Activated gamma-delta T cell treated with anti-CD3 and anti-CD28 coated beads, Interleukin-2, amount 50 U/mL, for 16 hours (primary cell): ENCODE measurements at places on chromosomes 2 and 18.

DNA sequence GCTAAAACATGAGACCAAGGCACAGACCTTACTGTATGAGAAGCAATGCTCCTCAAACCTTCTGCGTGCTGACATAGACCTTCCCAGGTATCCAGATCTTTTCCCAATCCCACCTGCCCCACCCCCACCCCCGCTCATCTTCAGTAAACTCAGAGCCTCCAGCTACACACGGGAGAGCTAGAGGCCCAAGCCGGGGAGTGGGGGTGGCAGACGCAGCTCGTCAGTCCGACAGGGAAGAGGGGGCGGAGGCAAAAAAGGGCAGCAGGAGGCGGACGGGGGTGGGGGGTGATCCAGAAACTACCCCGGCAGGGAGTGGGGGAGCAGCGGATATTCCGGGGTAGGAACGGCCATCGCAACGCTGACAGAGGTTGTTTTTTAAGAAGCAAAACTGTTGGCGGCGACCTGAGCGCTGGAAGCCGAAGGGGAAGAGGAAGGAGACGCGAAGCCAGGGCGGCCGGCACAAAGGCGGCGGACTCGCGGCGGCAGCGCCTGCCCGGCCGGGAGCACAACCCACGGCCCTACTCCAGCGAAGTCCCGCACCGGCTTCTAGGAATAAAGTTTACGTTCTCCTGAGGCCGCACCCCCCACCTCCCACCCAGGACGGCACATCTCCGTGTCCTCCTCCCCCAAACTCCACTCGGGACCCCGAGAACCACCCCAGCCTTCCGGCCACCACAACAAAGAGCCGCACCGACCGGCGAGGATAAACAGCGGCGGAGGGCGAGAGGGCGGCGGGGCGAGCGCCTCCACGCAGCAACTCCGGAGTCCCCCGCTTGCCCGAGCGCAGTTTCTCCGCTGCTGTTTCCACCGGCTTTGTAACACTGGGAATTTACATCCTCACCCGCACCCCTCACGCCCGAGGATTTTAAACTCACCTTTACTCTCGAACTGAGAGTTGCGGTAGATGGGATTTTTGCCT is 722 bp downstream of the BAZ2B start:
- DNase-seq, result peak; percentile 30

GRCh38 chr2:17851731-17852585 is 26.5 kb upstream of the KCNS3 start:
- no peak for DNase-seq

GRCh38 chr18:58567453-58568196 is 61.3 kb downstream of the ALPK2 start:
- DNase-seq, result no peak

DNA sequence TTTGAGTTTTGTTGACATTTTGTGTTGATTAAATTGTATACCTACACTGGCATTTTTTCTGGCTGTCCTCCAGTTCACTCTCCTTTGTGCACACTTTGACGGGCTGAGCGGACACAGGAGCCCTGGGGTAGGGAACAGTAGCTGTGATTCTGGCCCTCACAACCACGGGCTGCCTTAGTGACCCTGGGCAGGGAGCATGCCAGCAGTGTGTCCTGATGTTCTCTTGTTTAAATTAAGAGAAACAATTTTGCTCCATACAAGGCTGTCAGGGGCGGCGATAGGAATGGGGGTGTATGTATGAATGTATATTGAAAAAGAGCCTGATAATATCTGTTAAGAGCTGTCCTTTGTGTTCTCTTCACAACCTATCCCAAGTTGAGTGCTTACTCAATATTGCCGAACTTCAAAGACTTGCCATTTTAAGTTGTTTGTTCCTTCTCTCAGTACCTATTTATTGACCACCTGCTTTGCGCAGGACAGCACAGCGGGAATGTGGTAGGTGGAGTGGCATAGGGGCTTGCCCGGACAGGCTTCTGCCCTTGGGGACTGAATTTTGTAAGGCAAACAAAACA is 103.7 kb upstream of the EML6 start:
- no peak for DNase-seq

- DNase-seq, result no peak
Measured at GRCh38 chr2:123738643-123739042, 286.4 kb upstream of the CNTNAP5 start.

DNA sequence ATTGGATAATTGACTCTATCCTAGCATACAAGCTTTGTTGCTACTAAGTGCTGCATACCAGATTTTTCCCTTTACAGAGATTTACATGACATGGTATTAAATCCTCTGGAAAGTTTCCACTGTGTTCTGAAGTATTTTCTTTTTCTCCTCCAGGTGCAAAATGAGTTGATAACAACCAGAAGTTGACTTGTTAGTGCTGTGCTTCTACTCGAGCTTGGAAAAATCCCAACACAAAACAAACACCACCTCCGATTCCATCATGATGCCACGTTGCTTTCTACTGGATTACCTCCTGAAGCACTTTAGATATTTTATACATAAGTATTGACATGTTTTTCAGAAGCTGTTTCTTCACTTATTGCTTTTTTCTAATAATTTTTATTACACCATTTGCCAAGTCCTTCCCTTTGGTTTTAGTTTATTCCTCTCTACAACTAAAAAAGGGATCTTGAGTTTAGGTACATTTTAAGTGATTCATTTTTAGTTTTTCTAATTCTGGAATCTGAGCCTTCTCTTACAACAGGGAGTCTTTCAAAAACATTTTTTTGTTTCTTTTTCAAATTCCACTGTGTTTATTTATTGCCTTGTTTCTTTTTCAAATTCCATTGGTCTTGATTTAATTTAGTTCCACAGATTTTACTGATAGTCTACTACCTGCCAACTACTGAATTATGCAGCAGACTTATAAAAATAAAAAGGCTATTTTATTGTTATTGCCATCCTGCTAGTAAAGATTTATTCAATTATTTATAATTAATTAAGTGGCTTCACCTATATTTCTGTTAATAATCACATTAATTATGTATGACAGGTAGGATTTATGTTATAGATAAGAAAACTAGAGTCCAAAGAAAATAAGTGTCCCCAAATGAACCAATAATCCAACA is 143.4 kb downstream of the PPP1R1C start:
- DNase-seq, result no peak

DNA sequence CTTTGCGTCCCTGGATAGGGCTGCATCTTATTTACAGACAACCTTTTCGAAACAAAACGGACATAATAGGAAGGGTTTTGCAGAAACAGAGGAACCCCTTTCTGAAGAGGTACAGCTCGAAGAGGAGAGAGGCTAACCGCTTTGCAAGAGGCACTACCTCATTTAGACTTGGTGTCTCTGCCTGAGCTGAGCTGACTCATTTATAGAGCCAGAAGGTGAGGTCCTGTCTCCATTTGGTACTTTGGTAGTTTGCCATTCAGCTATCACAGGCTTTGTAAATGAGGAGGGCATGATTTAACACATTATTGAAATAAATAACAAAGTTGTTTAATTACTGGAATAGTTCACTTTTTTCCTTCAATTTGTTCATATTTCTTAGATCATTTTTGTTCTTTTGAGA is 2.2 kb upstream of the NXPH2 start:
- no peak for DNase-seq
